ENCODE measurements at places on chromosomes 11 and 22. TPM values are rescaled to one million over a fixed set of nuclear protein-coding genes. Genes with fewer than 3 reads are reported as not detected.

Gene LIN7C
- 15.5 TPM for total RNA-seq

DNA sequence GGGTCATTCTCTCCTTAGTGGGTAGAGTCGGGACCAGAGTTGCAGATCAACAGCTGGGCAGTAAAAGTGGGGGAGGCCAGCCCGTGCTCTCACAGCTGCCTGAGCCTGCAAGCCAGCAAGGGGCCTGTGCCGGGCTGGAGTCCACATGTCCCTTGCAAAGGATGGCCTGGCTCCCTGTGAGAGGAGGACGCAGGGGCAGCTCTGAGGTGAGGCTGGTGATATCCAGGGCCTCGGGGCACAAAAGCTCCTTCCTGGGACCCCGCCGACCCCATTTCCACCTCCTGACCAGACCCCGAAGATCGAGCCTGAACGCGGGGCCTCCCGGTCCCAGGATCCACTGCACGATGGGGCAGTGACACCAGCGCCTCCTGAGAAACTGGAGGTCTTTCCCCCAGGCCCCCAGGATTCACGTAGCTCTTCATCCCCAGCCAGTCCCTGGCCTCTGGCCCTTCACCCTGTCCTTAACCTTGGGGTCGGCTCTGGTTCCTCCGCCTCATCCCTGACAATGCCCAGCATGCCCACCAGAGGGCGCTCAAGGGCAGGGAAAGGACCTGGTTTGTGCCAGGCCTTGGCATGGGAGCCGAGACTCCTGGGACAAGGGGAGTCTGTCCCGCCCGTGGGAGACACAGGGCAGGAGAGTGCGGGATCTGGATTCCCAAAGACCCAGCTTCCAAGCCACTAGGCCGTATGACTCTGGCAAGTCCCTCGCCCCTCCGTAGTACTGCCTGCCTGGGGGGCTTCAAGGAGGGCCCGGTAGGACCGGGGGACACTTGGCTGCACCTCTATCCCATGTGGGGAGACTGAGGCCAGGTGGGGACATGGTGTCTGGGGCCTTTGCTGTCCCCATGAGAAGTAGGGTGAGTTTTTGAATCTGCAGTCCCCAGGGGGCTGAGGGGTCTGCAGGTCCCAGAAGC, 17.8 kb upstream of the WNT7B start:
- H3K4me3 ChIP-seq = no peak overlapping the region
- peak; percentile 85 for DNase-seq
- H3K27ac ChIP-seq = peak overlapping the region; percentile 94

Gene KLHL35
- 0.74 TPM for total RNA-seq

Gene KRTAP5-9
- total RNA-seq = not detected
